ENCODE measurements at places on chromosomes 3 and 15.

- ATAC-seq = no peak
These were observed 7.7 kb upstream of the DCP1A start for GRCh38 chr3:53354945-53355498.

GRCh38 chr3:52892290-52892624 lies 5.1 kb downstream of the STIMATE start:
- ATAC-seq = no peak

- no peak for ATAC-seq
These were observed 91.0 kb downstream of the RAD18 start for GRCh38 chr3:8872261-8872660.

- peak; percentile 20 for ATAC-seq
These were observed 174.1 kb downstream of the KLHL25 start for GRCh38 chr15:85620690-85621049.

- ATAC-seq = no peak
These were observed 20.8 kb downstream of the PPARG start for GRCh38 chr3:12309716-12310115.

GRCh38 chr15:38004218-38004861 lies 69.9 kb downstream of the TMCO5A start:
- no peak for ATAC-seq

GRCh38 chr15:72835294-72835890 lies 51.8 kb upstream of the ADPGK start:
- no peak for ATAC-seq

DNA sequence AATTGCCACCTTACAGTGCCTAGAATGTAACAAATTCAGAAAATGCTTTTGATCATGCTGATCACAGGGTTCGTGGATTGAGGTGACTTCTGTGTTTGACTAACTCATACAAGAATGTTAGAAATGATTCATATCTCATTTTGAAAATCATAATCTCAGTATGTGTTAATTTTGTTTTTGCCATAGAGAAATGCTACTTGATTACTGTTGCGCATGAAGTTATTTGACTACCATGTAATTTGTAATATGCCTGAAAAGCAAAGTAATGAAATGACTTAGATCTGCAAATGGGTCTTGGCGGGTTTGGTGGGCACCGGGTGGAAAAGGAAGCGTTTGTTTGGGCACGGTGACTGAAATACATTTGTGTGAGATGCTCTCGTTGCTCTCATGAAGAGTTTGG lies 173.6 kb upstream of the BHLHE40 start:
- ATAC-seq = peak; percentile 83
